NCI-H526 (cell line): ENCODE measurements at places on chromosomes 7 and 10.

- no peak for DNase-seq
Observed at GRCh38 chr10:118940386-118940785, 89.1 kb upstream of the NANOS1 start.

- DNase-seq: no peak
Observed at GRCh38 chr10:116059320-116059719, 213.7 kb downstream of the GFRA1 start.

DNA sequence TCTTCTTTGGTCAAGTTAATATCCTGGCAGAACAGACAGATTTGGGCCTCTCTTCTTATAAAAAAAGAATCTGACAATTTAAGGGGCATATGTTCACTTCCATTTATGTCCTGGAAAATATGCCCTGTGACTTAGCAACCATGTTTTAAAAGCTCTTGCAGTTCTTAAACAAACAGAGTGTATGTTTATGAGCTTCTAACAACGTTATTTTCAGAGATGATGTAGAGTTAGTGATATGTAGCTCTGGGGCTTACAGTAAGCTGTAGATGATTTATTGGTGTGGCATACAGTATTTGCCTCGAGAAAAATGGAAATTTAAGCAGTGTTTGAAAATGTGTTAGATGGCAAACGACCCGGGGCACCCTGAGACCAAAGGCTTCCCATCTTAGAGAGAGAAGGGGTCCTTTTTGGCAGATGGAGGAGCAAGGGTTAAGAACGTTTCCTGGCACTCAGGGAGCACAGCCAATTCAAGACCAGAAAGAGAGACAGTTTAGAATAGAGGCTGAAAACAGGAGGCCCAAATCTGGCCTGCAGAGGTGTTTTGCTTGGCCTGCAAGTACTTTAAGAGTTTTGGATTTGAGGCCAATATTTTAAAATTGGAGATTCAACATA lies 397.5 kb downstream of the KCNMA1 start:
- DNase-seq: peak; percentile 26

DNA sequence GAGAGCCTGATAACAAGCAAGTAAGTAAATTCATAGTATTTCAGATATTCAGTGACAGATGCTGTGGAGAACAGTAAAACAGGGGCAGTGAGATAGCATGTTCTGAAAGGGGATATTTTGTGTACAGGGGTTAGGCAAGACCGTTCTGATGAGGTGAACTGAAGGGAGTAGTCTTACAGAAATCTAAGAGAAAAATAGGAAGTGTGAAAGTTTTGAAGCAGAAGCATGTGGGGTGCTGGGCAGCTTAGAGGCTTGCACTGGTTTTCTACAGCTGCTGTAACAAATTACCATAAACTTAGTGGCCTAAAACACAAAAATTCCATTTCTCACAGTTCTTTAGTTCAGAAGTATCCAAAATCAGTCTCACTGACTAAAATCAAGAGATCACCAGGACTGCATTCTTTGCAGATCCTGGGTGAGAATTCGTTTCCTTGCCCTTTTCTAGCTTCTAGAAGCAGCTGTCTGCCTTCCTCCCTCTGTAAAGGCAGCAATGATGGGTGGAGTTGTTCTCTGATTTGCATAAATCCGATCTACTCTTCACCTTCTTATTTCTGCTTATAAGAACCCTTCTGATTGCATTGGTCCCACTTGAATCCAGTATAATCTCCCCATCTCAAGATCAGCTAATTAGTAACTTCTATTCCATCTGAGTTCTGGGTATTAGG lies 7.5 kb upstream of the KLF14 start:
- no peak for DNase-seq

GRCh38 chr10:23897861-23898260 lies 311.1 kb upstream of the KIAA1217 start:
- no peak for DNase-seq

DNA sequence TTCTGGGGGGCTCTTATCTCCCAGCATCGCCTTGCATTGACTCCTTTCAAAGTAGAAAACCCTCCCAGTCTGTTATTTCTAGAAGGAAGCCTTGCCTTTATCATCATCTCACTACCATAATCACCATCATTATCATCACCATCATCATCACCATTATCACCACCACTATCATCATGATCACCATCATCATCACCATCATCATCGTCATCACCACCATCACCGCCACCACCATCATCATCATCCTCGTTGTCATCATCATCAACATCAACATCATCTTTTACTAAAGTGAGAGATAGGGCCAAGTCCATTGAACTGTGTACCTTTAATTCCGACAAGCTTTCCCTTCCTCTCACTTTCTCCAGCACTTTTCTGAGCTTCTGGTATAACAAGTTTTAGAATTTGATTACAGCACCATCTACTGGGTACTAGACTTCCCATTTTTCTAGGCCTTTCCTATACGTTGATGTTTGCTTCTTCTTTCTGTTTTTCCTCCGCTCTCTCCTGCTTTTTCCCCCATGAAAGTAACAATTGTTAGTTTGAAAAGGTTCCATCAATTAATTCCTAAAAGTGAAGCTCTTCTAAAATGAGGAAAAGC lies 226.4 kb downstream of the BUB3 start:
- peak; percentile 54 for DNase-seq

- DNase-seq: no peak
Observed at GRCh38 chr10:25557136-25557535, 376.9 kb upstream of the MYO3A start.

- DNase-seq: no peak
Observed at GRCh38 chr7:31253532-31253931, 87.0 kb downstream of the NEUROD6 start.

DNA sequence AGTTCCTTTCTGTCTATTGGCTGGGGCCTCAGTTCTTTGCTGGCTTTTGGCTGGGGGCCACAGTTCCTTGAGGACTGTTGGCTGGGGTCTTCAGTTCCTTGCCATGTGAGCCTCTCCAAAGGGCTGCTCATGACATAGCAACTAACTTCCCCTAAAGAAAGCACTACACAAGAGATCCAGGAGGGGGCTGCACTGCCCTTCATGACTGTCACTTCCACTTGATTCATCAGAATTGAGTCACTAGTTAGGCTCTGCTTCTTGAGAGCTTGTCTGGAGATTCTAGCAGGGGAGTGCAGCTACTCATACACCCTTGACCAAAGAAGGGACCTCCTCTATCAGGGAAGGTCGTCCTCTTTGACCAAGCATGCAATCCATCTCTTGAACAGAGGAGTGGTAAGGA lies 38.0 kb upstream of the MKX start:
- DNase-seq: no peak

- no peak for DNase-seq
Observed at GRCh38 chr7:68491523-68492358, 1106.5 kb upstream of the AUTS2 start.

DNA sequence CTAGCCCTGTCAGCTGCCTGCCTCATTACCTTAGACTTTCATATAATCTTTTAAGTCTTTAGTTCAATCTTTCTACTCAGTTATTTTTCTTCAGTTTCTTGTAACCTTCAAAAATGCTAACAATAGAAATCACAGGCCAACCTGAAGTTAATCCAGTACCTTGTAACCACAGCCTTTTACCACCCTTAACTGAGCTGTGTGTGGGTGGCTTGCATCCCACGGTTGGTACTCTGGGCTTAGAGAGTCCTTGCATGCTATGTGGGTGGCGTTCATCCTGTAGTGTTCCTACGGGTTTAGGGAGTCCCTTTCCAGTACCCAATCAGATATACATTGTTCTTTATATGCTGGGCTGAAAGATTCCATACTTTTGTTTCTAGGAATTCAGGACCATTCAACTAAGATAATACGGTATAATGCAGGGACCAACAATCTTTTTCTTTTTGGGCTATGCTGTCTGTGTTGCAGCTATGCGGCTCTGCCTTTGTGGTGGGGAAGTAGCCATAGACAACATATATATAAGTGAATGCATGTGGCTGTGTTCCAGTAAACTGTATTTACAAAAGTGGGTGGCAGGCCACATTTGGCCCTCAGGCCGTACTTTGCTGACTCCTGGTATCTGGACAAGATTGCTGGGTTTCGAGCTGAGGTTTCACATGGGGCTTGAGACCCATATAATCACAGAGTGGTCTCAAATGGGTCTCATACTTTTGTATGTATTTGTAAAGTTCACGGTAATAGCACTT lies 280.8 kb upstream of the LRGUK start:
- no peak for DNase-seq

DNA sequence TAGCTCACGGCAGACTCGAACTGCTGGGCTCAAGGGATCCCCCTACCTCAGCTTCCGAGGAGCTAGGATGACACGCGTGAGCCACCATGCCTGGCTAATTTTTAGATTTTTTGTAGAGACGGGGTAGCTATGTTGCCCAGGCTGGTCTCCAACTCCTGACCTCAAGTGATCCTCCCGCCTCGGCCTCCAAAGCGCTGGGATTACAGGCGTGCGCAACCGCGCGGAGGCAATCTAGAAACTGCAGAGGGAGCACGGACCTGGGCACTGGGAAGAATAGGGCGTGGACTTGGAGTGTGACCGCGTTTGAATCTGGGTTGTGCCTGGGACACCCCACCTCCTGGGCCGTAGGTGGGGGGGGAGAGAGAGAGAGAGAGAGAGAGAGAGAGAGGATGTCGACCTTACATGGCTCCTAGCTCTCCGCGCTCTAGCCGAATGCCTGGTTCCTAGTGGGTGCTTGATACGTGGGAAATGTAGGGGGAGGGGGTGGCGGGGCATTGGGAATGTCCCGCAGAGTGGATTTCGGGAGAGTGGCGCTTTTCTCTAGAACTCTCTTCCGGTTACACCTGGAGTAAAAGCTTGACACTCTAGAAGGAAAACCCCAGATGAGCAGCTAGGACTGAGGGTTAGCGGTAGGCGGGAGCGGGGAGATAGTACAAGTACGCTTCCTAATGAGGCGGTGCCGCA lies 1.2 kb upstream of the MAP3K8 start:
- no peak for DNase-seq

GRCh38 chr7:2163600-2164555 lies 68.9 kb downstream of the MAD1L1 start:
- no peak for DNase-seq

DNA sequence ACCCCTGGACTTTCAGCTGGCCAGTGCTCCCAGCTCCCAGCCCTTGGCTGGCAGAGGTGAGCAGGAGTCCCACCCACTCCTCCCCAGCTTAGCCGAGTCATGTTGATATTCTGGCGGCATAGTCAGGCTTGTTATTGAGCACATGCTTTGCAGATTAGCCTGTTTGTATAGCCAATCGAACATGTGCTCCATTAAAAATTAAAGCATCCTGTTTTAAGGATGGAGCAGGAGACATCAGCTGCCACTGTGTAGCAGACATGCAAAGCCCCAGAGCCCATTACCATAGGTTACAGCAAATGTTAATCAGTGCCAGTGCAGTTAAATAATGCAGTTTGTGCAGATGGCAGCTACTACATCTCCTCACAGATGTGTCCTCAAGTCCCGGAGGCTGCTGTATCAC lies 574.6 kb upstream of the GALNT17 start:
- no peak for DNase-seq

DNA sequence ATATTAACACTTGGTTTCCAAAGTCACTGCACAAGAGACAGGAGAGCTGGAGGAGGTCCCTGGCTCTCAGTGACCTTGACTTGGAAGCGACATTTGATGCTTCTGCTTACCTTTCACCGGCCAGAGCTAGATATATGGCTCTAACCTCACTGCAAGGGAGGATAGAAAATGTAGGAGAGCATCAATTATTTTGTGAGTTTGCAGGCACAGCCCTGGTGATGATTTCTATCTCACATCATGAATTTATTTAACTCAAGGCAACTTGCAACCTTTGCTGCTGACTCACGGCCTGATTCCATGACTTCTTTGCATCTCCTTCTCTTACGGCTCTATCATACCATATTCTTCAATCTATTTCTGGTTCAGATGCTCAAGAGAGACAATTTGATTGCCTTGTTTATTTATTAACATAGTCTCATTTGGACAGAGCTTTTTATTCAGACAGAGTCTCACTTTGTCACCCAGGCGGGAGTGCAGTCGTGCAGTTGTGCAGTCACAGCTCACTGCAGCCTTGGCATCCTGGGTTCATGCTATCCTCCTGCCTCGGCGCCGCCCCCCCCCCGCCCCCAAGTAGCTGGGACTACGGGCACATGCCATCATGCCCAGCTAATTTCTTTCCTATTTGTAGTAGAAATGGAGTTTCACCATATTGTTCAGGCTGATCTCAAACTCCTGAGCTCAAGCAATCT lies 196.0 kb downstream of the REEP3 start:
- no peak for DNase-seq

DNA sequence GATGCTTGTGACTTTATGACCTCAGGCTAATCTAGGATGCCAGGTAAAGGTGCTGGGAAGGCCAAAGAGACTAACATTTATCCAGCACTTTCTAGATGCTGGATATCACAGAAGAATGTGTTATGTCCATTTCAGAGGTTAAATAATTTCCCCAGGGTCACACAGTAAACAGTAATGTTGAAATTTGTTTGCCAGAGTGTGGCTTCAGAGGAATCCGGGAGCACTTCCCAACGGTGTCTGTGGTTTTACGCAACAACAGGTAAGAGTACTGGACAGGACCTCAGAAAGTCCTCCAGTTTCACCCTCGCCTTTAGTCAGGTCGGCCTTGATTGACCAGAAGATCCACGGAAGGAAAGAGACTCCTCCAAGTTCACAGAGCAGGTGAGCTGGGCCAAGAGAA lies 1.7 kb downstream of the SHTN1 start:
- DNase-seq: no peak

DNA sequence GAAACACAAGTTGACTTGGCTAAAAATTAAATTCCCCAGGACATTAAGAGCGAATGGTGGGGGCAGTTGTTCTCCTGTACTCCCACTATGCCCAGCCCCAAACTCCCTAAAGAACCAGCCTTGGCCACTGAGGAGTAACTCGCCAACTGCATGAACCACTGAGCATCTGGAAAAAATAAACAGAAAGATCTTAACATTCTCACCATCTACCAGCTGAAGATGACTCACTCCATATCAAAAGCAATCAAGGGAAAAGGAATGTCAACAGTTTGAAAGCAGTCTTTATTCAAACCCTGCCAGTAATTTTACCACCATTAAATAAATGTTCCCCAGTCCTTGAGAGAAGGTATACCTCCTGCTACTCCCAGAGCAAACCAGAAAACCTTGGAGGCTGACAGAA lies 45.4 kb downstream of the CTTNBP2 start:
- DNase-seq: no peak

DNA sequence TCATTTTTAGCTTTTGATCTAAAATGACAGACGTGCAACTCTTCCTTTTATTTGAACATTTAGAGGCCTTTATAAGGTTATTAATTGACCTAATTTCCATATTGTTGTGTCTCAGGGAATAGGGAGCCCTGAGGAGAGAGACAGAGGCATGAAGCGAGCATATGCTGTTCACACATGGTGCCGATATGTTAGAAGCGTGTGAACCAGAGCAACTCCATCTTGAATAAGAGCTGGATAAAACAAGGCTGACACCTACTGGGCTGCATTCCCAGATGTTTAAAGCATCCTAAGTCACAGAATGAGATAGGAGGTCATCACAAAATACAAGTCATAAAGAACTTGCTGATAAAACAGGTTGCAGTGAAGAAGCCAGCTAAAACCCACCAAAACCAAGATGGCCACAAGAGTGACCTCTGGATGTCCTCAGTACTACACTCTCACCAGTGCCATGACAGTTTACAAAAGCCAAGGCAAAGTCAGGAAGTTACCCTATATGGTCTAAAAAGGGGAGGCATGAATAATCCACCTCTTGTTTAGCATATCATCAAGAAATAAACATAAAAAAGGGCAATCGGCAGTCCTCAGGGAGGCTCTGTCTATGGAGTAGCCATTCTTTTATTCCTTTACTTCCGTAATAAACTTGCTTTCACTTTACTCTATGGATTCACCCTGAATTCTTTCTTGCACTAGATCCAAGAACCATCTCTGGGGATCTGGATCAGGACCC lies 80.1 kb downstream of the SEC61G start:
- peak; percentile 19 for DNase-seq
